ENCODE measurements at places on chromosomes 2 and 18. TPM values are rescaled to one million over a fixed set of nuclear protein-coding genes. Genes with fewer than 3 reads are reported as not detected.

DNA sequence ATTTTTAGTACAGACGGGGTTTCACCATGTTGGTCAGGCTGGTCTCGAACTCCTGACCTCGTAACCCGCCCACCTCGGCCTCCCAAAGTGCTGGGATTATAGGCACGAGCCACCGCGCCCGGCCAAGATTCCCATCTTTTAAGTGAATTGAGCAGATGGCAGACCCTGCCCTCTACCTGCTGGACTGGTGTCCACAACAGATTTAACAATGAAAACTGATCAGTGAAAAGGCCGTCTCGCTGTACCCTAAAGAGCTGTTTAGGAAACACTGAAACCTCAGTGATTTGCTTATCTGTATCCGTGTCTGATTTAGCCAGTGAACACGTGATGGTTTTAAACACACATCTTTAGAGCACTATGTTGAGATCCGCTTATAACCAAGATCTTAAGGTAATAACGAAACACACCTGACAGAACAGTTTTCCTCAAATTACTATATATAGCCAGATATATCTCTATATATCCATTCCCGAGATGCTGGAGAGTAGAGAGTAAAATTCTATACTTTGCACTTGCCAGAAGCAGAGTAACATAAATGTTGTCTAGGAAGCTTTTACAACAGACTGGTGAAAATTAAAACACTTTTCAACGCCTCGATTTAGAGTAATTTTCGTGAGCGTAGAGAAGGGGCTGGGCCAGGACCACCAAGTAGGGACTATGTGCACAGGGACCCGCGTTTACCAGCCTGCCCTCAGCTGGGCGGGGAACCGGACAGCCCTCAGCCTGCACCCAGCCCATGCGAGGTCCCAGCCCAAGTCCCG is 594 bp downstream of the FAM161A start:
- peak; percentile 75 for DNase-seq

GRCh38 chr2:128379021-128380015 is 60.6 kb upstream of the HS6ST1 start:
- no peak for DNase-seq

GRCh38 chr2:29715655-29716054 is 205.7 kb downstream of the ALK start:
- DNase-seq, result no peak

Gene SERPINB13
- total RNA-seq, result not detected

Gene SATB2
- 8.2 TPM for total RNA-seq

DNA sequence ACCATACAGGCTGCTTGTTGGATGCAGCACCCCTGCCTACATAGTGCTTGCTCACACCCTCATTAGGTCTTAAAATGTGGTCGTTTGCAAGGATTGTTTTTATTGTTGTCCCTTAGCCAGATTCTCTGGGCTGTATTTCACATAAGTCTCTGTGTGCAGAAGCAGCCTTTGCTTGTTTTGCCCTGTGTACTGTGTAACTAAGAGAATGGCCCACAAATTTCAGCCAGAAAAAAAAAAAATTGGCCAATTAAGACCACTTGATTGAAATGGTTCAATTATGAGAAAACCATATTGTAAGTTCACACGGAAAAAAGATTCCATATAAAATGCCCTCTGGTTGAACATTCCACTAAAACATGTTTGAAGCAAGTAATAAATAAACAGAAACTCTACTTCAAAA is 377.1 kb upstream of the SOX11 start:
- no peak for DNase-seq

GRCh38 chr2:100645695-100646429 is 83.1 kb downstream of the PDCL3 start:
- no peak for DNase-seq

DNA sequence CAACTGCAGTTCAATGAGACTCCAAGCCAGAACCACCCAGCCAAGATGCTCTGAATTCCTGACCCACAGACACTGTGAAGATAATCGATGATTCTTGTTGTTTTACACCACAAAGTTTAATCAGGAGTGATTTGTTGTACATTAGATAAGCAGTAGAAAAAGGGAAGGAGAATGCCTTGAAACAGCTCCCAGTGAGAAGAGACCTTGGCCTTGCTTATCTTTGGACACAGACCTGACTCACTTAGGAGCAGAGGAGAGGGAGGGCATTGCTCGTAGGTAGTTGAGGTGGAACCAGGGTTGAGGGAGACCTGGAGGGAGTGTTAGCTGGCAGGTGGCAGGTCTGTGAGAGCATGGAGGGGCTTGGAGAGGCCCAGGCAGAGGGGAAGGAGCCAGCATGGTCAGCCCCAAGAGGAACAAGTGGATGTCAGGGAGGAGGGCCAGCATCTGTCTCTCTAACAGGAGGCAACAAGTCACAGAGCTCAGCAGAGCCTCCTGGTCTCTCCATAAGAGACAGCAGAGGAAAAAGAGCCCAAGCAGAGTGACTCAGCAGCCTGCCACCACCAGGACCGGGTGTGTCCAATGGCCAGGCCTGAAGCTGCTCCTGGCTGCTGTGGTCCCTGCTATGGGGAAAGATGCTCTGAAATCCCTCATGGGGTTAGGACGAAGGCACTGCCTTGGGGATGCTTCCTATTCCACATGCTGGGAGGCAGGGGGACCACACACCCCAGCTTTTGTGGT is 161.6 kb upstream of the CAPN13 start:
- no peak for DNase-seq

DNA sequence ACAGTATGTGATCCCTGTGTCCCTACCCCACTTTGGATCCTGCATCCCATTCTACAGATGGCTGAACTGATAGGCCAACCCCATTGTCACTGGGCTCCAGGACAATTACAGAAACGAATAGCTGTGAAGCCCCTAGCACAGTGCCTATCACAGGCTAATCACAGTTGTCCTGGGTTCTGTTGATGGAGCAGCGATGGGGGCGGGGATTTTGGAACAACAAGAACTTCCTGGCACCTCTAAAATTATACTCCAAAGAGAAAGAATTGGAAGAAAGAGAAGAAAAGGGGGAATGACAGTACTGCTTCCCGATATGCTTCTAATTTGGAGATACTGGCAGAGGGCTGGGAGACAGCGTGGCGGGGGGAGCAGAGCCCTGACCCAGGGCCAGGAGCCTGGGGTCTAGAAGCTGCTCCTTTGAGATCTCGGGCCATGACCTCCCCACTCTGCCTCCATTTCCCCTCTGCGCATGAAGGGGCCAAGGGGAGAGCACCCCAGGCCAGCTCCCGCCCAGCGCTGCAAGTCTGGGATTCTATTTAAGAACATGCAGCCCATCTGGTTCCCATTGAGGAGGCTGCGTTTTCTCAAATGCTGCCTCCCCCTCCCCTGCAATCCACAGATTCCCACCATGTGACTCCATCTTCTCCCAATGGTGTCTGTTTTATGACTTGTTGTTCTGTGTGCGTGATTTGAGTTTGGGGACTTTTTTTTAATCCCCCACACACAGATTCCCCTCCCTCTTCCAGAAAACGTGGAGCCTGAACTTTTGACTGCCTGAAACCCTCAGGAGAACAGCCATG is 202.7 kb downstream of the CYP26B1 start:
- no peak for DNase-seq

GRCh38 chr18:34528177-34528576 is 181.9 kb upstream of the DTNA start:
- no peak for DNase-seq

GRCh38 chr2:3628800-3629199 is 29.2 kb upstream of the ALLC start:
- no peak for DNase-seq

Gene SLC40A1
- 5.6 TPM for total RNA-seq

Gene BIRC6
- total RNA-seq, result 44.8 TPM

Gene GAREM1
- total RNA-seq, result 1.5 TPM

DNA sequence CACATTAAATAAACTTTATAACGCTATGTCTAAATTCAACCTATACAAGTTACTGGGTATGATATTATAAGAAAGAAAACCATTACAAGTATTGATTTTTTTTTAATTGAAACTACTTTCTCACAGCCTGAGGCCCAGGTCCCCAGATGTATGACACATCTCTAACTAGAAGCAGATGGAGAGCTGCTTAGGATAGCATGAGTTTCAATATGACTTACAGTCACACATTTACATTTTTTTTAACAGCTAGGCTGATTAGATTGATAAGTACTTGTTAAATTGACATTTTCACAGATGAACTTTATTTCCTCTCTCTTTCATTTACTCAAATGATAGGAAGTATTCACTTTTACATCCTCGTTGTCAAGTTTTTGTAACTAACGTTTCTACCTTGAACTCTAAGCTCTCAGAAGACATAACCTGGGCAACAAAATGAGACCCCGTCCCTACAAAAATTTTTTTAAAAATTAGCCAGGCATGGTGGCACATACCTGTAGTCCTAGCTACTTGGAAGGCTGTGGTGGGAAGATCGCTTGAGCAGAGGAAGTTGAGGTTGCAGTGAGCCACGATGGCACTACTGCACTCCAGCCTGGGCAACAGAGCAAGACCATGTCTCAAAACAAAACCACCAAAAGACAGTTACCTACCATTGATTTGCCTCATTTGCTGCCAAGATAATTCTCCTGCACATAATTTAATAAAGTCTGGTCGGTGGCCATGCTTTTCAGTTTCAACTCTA is 52.4 kb downstream of the STK39 start:
- no peak for DNase-seq

Gene G6PC2
- not detected for total RNA-seq

GRCh38 chr2:5074733-5075132 is 617.5 kb upstream of the SOX11 start:
- DNase-seq, result no peak

DNA sequence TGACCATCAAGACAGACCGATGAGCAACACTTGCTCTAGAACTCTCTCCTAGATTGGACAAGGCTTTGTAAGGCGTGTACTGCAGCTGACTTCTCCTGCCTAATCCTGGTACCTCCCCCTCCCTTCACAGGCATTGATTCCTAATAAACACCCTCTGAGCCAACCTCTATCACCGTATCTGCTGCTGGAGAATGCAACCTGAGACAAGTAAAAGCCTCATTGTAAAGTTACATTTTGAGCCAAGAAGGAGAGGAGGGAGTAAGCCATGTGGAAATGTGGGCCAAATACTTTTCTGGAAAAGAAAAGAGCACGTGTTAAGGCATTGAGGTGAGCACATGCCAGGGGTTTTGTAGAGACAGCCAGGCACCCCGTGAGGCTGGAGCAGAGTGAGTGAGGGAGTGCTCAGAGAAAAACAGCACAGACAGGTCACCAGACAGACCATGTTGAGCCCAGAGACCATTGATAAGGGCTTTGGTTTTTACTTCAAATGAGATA is 2.6 kb upstream of the WDFY1 start:
- no peak for DNase-seq

Data from Daoy (cell line).